Stimulated activated CD8-positive, alpha-beta memory T cell treated with anti-CD3 and anti-CD28 coated beads, Interleukin-4, amount 100 ng/mL, for 1 hour (primary cell): ENCODE measurements at places on chromosomes 1 and 21.

GRCh38 chr1:230400007-230400344 lies 26.2 kb downstream of the PGBD5 start:
- no peak for DNase-seq

DNA sequence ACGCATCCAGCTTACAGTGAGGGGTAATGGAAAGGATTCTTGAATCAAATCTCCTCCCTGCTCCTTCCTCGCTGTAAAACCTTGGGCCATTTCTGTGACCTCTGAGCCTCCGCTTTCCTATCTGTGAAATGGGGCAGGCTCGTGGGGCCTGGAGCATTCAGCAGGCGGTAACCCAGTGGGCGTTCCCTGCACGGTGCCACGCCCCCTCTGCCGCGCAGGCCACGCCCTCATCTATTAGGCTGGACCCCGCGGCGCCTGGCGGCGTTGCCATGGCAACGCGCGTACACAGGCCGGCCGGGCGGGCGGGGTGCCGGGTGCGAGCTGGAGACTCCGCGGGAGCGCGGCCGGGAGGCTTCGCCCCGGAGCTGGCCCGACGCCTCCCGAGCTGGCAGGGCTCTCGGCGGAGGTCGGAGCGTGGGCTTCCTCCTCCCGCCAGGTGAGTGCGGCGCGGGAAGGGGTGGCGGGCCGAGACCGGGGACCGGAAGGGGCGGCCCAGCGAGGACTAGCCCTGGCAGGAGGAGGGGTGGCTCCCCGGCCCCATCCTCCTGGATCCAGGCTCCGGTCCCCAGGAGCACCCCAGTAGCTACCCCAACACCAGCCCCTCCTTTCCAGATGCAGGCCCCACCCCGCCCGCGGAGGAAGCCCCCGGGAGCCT lies at the start of gene FHAD1:
FHAD1 (plus strand) TSS at position 264 of the 655 bp plus-strand sequence. CDS start 4,562 bp downstream, outside the sequence.
- DNase-seq = peak; percentile 15

DNA sequence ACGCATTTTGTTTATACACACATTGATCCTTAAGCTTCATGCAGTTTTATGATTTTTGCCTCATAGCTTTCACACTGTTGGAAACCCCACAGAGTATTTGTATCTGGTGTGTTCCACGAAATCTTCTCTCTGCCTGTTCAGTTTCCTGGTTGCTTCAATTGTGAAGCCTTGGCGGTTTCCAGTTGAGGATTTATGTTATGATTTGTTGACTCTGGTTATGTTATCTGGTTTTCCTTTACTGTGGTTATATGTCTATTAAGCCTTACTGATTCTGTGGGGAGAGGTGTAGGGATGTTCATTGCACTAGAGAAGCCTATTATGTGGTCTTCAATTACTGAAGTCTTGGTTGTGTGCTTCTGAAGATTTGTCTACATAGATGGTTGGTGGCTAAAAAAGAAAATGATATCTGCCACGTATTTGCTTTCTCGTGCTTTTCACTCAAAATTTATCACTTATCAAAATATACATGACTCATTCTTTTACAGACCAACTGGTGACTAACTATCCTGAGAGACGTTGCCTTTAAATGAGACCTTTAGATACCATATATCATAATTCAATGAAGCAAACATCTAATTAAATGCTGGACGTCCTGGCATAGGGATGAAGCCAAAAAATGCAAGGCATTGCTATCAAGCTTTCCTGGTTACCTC lies 488.0 kb upstream of the B3GALT2 start:
- no peak for DNase-seq

- DNase-seq = no peak
Observed at GRCh38 chr1:174448974-174449373, 1.2 kb downstream of the GPR52 start.

DNA sequence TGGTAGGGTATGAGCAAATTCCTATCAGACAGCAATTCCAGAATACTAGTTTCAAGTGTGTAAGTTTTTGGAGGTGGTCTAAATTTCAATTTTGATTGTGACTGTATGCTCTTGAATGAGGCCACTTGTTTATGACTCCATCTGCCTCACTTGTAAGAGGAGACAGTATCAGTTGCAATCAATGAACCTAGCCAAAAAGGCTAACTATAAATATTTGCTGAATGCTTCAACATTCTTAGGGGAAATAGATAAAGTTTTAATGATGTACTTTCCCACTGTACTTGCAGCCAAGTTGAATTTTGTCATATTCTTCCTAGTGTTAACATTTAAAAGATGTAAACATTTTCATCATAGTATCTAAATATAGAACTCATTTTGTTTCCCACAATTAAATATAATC lies 32.1 kb upstream of the RWDD3 start:
- DNase-seq = no peak

- no peak for DNase-seq
Observed at GRCh38 chr1:91891969-91892368, 6.0 kb upstream of the TGFBR3 start.

- DNase-seq = no peak
Observed at GRCh38 chr1:174165471-174166137, 6.3 kb downstream of the RABGAP1L start.

GRCh38 chr1:119593805-119594204 lies 54.3 kb downstream of the ZNF697 start:
- DNase-seq = no peak

- no peak for DNase-seq
Observed at GRCh38 chr21:44850905-44851657, 22.4 kb downstream of the PTTG1IP start.

DNA sequence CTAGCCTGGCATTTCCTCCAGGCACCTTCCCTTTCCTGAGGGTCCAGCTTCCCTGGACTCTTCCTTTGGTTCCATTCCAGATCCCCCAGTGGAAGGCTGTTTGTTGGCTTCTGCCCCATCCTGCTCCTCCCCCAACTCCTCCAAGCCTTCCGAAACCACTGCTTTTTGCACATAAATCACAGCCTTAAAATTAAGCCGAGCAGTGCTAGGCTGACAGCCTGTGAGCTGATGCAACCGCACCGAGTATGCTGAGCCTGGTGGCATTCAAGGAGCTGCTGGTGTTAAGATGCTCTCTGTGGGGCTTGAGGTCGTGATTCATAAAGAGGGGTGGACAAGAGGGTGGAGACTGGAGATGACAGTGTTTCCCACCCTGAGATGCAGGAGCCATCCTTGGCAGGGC lies 266.6 kb upstream of the C1orf174 start:
- no peak for DNase-seq

DNA sequence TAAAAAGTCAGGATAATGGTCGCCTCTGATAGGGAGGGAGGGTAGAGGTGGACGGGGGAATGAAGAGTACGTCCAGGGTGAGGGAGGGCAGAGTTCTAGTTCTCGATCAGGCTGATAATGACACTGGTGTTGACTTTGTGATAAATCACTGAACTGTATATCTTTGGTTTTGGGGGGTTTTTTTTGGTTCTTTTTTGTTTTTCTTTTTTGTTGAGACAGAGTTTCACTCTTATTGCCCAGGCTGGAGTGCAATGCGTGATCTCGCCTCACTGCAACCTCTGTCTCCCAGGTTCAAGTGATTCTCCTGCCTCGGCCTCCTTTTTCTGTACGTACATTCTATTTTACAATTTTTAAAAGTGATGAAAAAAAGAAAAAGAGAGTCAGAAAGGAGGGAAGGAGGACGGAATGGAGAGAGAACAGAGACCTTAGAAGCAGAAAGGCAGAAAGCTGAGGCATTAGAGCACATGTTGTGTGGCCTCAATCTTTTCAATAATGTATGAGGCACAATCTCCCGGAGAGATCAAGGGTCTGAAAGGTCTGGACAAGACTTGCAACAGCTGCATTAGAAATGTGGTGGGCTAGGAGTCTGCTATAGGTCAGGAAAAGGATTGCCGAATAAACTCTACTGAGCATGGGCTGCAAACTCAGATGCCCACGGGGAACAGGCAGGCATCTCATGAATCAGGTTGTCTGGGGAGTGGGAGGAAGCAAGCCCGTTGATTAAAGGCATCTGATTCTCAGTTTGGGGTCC lies 174.8 kb downstream of the TOMM20 start:
- no peak for DNase-seq

GRCh38 chr1:204191456-204191855 lies 4.8 kb downstream of the KISS1 start:
- no peak for DNase-seq

DNA sequence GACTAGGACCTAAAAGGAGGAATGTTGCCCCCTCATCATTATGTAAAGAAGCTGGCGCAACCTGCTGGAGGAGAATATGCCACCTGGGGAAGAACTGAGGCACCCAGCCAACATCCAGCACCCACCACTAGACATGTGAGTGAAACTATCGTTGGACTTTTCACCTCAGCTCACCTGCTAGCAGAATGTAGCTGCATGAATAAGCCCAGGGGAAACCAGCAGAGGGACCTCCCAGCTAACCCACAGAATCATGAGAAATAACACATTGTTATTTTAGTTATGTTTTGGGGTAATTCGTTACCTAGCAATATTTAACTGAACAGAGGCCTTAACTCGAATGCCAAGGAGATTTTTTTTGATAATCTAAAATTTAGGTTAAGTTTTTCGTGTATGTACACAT lies 542.5 kb upstream of the DAB1 start:
- DNase-seq = no peak

DNA sequence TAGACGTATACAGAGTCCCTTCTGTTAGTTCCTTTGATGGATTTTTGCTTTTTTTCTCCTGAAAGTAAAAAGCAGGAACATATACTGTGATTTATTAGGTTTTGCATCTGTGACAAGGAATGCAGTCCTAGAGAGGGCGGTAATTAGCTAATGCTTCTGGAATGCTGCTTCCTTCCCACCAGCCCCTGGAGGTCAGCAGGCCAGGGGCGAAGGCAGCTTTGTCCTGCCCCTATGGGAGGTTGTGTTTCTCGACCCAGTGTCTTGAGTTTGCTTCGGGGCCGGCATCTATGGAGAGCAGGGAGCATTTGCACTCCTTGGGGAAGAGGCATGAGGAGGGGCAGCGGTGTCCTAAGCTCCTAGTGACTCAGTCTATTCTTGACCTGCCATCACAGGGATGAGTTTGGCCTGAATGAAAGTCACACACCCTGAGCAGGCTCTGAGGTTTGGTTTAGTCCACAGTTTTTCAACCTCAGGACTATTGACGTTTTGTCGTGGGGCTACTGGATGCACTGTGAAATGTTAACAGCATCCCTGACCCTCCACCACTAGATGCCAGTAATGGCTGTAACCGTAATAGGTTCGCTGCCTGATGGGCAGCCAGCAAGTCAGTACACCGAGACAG lies 85.0 kb upstream of the KCNJ15 start:
- no peak for DNase-seq

- no peak for DNase-seq
Observed at GRCh38 chr1:188406636-188407035, 1577.9 kb downstream of the PLA2G4A start.
